DMS53 (cell line): ENCODE measurements at places on chromosomes 4 and X.
A peak's percentile ranks its signal among the peaks of the same experiment; 100 is the strongest.

- DNase-seq, result peak; percentile 21
Observed at GRCh38 chrX:119292445-119292844, 56.4 kb downstream of the PGRMC1 start.

DNA sequence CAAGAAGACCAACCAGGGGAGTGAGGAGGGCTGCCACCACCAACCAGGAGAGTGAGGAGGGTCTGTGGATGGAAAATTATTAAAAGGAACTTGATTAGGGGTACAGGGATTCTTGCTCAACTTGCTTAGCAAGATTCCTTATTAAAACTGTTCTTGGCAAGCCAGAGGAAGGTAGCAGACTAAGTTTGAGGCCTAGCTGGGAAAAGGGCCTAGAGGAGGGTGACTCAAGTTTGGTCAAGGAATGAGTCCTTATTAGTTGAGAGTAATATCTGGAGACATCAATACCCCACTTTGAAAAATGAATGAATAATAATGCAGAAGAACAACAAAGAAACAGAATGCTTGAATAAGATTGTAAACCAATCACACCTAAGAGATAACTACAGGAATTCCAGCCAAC is 612.4 kb upstream of the ZFP42 start:
- no peak for DNase-seq

DNA sequence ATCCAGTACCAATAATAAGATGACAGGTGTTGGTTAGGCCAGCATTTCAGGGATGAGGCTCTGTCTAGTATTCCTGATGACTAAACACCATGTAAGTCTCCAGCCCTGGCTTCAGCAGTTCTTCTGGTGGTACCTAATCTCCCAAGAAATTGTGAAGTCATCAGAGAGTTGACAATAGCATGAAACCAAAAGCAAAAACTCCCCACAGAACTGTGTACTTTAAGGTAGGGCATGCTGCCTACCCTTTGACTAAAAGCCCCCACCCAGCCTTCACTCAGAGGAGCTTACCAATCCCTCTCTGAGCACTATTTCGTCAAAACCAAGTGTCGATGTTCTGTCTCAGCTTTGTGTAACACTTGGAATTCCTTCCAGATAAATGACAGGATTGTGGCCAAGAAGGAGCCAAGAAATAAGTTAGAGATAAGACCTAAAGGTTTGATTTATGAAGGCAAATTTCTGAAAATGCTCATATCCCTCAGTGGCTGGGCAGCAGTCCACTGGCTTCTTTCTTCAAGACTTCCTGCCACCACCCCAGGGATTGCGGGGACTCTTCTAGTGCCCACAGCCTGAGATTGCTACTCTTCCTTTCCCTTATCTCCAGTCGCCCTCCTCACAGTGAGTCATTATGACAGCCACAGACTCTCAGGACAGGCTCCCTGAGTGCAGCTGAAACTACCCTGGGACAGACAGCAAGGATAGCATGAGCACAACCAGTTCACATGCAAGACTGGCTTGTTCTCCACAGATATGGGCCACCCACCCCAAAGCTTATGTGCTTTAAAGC is 67.3 kb upstream of the LHFPL1 start:
- DNase-seq, result no peak

DNA sequence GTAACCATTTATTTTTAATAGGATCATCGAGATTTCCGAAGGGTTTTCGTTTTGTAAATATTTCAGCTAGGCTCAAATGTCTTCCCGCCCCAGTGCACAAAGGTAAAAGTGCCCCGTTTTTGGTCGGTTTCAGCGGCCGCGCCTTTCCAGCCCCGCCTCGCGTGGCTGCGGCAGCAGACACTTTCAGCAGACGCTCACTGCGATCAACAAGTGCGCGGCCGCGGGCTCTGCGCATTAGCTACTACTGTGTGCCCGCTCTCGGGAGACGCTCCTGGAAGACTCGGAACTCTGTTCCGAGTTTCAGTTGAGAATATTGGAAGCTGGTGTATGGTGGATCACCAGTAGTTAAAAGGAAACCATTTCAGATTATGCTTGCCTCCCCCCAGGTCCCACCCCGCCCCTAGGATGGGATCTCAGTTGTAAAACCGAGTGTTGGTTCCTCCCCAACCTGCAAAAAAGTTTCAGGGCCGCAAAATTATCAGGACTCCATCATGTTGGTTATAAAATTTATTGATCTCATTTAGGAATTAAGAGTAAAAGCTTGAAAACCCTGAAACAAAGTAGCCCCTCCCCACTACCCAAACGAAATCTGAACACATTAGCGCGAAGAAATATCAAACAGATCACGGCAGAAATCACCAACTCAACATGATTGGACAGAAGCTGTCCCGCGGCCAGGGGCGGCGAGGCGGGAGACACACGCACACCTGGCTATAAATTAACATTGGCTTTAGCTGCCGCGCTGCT is 2.2 kb downstream of the SOX3 start:
- peak; percentile 69 for DNase-seq

DNA sequence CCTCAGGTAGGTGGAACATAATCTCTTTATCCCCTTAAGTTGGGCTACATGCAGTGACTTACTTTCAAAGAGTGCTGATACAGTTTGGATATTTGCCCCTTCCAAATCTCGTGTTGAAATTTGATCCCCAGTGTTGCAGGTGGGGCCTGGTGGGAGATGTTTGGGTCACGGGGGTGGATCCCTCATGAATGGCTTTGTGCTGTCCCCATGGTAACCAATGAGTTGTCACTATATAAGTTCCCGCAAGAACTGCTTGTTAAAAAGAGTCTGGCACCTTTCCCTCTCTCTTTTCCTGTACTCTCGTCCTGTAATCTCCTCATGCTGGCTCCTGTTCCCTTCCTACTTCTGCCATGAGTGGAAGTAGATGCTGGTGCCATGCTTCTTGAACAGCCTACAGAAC is 71.3 kb downstream of the GLRA3 start:
- DNase-seq, result no peak

GRCh38 chr4:92170340-92170739 is 133.4 kb upstream of the GRID2 start:
- no peak for DNase-seq

GRCh38 chr4:55730280-55730931 is 89.2 kb upstream of the EXOC1L start:
- no peak for DNase-seq

- peak; percentile 35 for DNase-seq
Observed at GRCh38 chr4:82578935-82579334, 17.1 kb upstream of the TMEM150C start.
